Activated B cell treated with CpG ODN at 0.5 μM for 24 hours (primary cell): ENCODE measurements at places on chromosomes 7 and 10.

GRCh38 chr10:29266641-29267040, 22.2 kb upstream of the LYZL1 start:
- DNase-seq: no peak

DNA sequence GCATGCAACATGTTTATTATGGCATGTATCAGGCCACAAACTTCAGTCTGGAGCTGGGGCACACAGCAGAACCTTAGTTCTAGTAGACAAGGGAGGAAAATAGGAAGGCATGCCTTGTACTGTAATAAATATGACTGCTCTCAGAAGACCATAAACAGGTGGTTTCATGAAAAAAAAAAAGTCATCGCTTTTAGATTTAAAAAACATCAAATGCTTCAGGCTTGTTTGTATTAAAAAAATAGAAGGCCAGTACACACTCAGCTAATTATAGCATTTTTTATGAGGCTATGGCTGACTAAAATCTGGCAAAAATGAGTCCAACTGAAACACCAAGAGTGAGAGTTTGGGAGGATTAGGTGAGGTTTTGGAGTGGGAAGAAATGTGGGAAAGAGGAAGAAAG, 204.1 kb downstream of the JAZF1 start:
- no peak for DNase-seq

DNA sequence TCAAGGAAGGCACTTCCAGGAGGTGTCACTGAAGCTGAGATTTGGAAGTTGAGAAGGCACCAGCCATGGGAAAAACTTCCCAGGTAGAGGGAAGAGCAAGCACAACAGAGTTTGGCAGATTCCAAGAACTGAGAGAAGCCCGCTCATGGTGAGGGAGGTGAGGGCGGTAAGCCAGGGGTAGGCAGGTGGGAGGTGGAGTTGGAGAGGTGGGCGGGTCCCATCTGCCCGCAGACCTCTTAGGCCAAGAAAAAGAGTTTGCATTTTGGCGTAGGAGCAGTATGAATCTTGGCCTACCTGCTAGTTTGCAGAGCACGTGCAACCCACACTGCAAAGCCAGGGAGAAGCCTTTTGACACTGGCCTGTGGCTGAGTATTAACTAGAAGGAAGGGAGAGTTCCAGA, 18.8 kb downstream of the FRMPD2 start:
- DNase-seq: no peak

DNA sequence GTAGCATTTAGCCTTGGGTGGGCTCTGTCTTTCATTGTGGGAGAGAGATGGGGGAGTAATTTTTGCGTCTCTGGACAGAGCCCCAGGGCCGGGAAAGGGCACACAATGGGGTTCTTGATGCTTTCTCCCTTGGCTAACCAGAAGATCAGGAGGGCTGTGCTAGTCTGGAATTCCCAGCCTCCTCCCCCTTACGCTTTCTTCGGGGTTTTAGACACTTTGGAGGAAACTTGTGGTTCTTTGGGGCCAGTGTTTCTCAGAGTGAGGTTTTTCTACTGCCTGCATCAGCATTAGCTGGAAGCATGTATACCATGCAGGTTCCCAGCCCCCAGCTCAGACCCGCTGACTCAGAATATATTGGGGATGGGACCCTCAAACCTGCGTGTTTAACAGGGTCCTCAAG, 7.0 kb downstream of the NEURL1 start:
- no peak for DNase-seq

DNA sequence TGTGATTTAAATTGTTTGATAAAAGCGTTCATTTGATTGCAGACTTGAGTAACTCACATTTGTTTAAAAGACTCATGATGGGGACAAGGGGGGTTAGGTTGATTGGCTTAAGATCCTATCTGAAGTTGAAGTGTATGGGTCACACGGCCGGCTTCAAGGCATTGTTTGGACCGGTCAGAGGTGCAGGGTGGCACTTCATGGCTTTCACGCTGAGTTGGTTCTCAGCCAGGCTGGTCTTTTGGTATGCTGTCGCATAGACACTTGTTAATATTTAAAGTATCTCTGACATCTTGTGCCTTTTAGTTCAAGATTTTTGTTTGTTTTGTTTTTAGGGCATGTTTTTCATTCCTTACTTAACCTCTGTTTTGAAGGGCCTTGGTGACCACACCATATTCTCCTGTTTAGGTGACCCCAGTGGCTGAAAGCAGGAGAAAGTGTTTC, 58.1 kb downstream of the CCNY start:
- no peak for DNase-seq

DNA sequence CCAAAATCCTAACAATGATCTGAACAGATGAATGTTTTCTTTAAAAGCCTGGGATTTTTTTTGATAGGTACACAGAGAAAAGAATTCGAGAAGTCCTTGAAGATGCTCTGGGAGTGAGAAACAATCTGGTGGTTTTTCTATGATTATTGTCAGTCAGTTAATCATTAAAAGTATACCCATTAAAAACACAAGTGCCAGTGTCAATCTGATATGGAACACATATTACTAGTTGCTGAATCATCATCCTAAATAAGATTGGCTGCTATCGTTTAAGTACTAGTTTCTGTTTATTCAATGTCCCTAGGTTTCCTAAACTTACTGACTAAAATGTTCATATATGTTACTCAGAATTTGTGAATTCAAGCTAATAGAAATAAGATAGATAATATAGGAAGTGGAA, 16.1 kb downstream of the COL28A1 start:
- DNase-seq: no peak

DNA sequence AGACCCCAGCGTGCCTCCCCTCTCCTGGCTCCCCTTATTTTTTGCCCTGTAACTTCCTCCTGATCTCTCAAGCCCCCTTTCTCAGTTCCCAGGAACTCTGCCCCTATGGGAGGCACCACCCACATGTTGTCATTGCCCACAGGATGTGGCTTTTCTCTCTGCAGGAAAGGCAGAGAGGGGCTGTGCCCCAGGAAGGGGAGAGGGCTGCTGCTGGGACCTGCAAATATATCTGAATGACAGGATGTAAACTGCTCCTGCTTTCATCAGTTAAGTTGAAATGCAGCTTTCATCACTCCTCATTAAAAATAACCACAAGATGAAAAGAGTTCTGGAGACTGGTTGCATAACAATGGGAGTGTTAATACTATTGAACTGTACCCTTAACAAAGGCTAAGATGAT, 103.3 kb downstream of the CLEC2L start:
- no peak for DNase-seq

- DNase-seq: no peak
Measured at GRCh38 chr7:44740055-44740454, 8.6 kb upstream of the ZMIZ2 start.

DNA sequence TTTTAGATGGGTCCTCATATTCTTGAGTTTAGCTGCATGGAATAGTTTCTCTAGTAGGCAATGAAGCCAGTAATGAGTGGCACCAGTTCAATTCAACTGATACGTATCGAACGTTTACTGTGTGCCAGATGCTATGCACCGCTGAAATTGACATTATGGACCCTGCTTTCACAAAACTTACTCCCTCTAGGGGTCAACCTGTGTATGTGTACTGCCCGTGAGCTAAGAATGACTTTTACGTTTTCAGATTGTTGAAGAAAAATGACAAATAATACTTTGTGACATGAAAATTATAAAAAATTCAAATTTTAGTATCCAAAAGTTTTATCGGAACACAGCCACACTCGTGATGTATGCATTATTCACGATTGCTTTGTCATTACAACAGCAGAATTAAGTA, 95.5 kb downstream of the ZMYND11 start:
- no peak for DNase-seq

DNA sequence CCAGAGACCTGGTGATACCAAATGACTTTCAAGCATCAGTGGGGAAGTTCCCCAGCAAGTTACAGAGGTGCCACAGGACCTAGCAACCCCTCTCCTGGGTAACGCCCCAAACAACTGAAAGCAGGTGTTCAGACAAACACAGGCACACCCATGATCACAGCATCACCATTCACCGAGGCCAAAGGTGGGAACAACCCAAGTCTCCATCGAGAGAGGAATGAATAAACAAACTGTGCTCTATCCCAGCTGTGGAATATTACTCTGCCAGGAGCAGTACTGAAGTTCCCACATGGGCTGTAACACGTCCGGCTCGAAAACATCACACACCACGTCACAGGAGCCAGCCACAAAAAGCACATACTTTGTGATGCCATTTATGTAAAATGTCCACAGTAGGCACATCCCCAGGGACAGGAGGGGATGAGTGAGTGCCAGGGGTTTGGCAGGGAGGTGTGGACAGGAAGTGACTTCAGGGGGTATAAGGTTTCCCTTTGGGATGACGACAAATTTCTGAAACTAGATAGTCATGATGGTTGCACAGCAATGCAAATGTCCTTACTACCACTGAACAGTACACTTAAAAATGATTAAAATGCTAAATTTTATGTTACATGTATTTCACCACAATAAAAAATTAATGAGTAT, 222.8 kb downstream of the TNS3 start:
- DNase-seq: no peak

GRCh38 chr7:29229066-29229465, 34.5 kb downstream of the CHN2 start:
- DNase-seq: no peak

DNA sequence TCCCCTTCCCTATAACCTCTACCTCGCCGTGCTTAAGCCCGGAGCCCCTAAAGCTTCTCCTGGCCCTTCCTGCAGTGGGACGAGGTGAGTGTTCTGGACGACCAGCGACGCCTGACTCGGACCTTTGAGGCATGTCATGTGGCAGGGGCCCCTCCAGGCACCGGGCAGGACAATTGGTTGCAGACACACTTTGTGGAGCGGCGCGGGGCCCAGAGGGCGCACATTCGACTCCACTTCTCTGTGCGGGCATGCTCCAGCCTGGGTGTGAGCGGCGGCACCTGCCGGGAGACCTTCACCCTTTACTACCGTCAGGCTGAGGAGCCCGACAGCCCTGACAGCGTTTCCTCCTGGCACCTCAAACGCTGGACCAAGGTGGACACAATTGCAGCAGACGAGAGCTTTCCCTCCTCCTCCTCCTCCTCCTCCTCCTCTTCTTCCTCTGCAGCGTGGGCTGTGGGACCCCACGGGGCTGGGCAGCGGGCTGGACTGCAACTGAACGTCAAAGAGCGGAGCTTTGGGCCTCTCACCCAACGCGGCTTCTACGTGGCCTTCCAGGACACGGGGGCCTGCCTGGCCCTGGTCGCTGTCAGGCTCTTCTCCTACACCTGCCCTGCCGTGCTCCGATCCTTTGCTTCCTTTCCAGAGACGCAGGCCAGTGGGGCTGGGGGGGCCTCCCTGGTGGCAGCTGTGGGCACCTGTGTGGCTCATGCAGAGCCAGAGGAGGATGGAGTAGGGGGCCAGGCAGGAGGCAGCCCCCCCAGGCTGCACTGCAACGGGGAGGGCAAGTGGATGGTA, 9.2 kb downstream of the EPHB6 start:
- no peak for DNase-seq

- no peak for DNase-seq
Measured at GRCh38 chr10:125158601-125159485, 1.5 kb downstream of the CTBP2 start.

GRCh38 chr7:150876817-150877526, 24.7 kb downstream of the AOC1 start:
- DNase-seq: no peak

DNA sequence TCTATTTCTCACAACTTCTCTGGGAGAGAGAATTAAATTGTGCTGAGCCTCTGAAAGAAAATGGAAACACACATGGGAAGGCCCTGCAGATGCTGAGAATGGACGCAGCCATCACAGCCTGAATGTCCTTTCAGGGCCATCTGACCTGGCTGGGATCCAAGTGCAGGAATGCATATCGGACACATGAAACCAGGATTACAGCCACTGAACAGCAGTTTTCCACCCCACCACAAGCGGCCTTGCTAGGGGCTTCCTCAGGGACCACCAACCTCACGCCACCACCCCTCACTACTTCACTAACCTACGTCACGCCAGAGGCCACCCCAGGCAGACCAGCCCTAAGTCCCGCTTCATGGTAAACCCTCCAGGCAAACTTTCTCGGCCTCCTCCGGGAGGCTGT, 103.3 kb downstream of the DIP2C start:
- DNase-seq: no peak

- no peak for DNase-seq
Measured at GRCh38 chr10:24157567-24157966, 51.4 kb upstream of the KIAA1217 start.

- no peak for DNase-seq
Measured at GRCh38 chr7:31465285-31465684, 48.6 kb upstream of the ITPRID1 start.

DNA sequence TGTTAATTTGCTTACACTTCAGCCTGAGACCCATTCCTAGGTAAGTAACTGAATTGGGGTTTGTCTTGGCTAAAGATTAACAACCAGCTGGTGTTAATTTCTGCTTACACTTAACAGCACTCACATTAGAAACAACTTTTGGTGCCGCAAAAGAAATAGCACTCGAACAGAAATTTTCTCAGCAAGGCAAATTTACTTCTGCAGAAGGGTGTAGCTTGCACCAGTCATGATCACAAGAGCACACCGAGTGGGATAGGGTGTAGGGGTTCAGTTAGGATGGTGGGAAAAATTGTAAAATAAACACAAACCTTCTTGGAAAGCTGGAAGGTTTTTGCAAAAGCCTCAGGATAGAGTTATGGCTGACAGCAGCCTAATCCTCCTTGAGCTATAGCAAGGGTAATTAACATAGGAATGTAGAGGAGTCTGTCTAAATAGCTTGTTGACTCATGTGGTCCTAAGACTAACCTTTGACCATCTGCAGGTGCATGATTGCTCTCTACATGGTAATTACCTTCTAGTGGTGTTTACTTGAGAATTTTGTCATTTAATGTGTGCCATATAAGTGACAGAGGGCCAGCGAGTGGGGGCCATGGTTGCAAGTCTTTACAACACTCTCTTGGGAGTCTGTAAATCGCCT, 67.8 kb upstream of the CDK13 start:
- no peak for DNase-seq

GRCh38 chr7:32336726-32337125, 153.5 kb downstream of the LSM5 start:
- no peak for DNase-seq

- DNase-seq: no peak
Measured at GRCh38 chr7:47738563-47739166, 156.8 kb upstream of the TNS3 start.

GRCh38 chr10:27997865-27998177, 1.1 kb downstream of the ODAD2 start:
- DNase-seq: no peak

DNA sequence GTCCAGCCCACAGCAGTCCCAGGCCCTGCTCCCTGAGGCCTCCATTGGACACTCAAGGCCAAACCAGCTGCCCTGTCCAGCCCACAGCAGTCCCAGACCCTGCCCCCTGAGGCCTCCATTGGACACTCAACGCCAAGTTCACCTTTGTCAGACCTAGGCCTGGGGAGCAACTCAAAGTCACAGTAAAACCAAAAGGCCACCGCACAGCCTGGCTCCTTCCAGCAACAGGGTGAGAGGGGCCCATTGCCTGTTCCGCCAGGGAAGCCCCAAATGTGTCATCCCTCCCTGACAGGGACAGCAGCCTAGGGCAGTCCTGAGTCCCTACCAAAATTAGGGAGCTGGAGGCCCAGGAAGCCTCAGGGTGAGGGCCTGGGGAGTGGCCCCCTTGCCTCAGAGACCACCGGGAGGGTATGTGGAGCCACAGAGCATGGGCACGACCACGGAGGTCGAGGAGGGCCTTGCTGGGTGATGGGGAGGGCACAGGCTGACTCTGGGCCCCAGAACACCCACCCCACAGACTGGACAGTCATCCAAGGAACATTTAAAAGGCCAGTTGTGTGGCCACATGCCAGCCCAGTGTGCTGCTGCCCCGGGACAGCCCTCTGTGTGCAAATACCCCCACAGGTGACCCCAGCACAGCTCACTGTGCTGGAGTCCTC, 66.5 kb upstream of the PPP2R2D start:
- no peak for DNase-seq
